ENCODE measurements at places on chromosomes 7 and 10. TPM values are rescaled to one million over a fixed set of nuclear protein-coding genes. Genes with fewer than 3 reads are reported as not detected.

Gene CTBP2
- total RNA-seq = 0.60 TPM

DNA sequence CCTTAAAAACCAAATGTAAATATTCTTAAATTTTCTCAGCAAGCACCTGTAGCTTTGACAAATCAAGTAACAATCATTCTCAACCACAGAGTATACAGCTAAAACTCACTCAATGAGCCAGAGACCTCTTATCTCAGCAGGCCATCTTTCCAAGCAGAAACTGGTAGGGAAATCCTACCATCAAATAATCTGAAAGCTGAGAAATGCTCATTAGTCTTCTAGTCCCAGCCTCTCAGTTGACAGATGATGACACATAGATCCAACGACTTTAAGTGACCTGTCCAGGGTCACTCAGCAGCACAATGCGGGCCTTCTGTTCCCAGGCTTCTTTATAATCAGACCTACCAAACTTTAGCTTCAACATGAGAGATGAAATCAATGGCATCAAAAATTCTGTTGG is 184.6 kb downstream of the SGMS1 start:
- no peaks in the 10 kb centered on the region for H3K27me3 ChIP-seq
- no peak overlapping the region for H3K4me3 ChIP-seq
- no peak for DNase-seq
- H3K4me1 ChIP-seq = peaks cover 20% of the 10 kb centered on the region
- H3K27ac ChIP-seq = no peak overlapping the region

DNA sequence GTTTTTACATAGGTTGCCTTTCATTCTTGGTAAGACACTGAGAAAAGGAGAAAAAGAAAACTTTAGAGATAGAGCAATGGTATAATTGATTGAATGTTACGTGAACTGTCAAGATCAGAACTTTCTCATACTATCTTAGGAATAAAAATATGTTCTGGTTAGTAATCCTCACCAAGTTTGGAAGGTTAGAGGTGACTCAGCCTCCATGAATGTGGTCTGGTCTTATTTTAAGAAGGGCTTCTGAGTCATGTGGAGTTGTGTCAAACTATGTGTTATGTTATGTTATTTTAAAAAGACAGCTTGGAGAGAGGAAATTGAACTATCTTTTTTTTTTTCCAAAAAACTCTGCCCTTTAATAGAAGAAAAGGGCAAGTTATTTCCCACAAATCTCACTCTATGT is 458.6 kb upstream of the KLF6 start:
- H3K4me3 ChIP-seq = no peak overlapping the region
- H3K36me3 ChIP-seq = no peaks in the 10 kb centered on the region
- H3K4me1 ChIP-seq = peaks cover 43% of the 10 kb centered on the region
- H3K27me3 ChIP-seq = no peaks in the 10 kb centered on the region

Gene CCDC172
- total RNA-seq = not detected

Gene PHYHIPL
- total RNA-seq = not detected

- no peaks in the 10 kb centered on the region for H3K4me1 ChIP-seq
- H3K27me3 ChIP-seq = no peaks in the 10 kb centered on the region
- H3K4me3 ChIP-seq = no peak overlapping the region
- H3K36me3 ChIP-seq = no peaks in the 10 kb centered on the region
- no peak for DNase-seq
- H3K27ac ChIP-seq = no peak overlapping the region
Observed at GRCh38 chr10:36666451-36666850, 458.9 kb upstream of the ANKRD30A start.

Gene SPDYE16
- total RNA-seq = 0.20 TPM

Gene EZH2
- 114 TPM for total RNA-seq

Gene NXPH1
- total RNA-seq = not detected

Gene HMX2
- 0.43 TPM for total RNA-seq

Data from activated CD8-positive, alpha-beta T cell treated with anti-CD3 and anti-CD28 coated beads for 36 hours (primary cell).